ENCODE measurements at places on chromosomes 5 and 9. TPM values are rescaled to one million over a fixed set of nuclear protein-coding genes. Genes with fewer than 3 reads are reported as not detected.

The HSPB3 gene
- 500 TPM for total RNA-seq

The ASS1 gene
- total RNA-seq: 123 TPM

The SLC1A1 gene
- 1.6 TPM for total RNA-seq

The NTNG2 gene
- total RNA-seq: 0.40 TPM

The PCDHB6 gene
- total RNA-seq: 0.89 TPM

The CNTNAP3 gene
- total RNA-seq: 2.8 TPM

The DNAI1 gene
- not detected for total RNA-seq

The TMC1 gene
- total RNA-seq: not detected

The MTX3 gene
- 14.3 TPM for total RNA-seq

DNA sequence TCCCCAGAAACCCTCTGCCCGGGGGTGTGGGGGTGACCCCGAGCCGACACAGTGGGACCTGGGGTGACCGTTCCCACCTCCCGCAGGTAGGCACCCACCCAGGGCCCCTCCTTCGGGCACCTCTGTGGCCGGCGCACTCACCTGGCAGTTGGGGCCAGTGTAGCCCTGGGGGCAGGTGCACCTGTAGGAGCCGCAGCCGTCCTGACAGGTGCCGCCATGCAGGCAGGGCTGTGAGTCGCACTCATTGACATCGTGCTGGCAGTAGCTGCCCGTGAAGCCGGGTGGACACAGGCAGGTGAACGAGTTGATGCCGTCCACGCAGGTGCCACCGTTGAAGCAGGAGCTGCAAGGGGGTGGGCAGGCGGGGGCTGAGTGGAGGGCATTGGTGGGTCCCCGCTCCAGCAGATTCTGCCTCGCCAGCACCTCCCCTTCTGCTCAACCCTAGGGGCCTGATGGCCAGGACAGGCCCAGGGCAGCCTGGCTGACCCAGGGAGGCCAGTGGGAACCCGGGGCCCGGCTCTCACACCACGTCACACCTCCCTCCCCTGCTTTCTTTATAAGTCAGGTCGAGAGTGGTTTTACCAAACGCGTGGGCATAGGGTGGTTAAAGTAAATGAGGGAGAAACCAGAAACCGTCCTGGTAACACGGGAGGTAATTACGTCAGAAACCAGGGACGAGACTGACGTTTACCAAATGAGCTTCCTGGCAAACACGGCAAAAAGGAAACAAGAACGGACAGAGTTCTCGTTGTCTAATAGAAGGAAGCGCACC, 26.1 kb upstream of the SEC16A start:
- DNase-seq: no peak

GRCh38 chr9:113854310-113854709, 21.8 kb upstream of the ZNF618 start:
- DNase-seq: no peak

DNA sequence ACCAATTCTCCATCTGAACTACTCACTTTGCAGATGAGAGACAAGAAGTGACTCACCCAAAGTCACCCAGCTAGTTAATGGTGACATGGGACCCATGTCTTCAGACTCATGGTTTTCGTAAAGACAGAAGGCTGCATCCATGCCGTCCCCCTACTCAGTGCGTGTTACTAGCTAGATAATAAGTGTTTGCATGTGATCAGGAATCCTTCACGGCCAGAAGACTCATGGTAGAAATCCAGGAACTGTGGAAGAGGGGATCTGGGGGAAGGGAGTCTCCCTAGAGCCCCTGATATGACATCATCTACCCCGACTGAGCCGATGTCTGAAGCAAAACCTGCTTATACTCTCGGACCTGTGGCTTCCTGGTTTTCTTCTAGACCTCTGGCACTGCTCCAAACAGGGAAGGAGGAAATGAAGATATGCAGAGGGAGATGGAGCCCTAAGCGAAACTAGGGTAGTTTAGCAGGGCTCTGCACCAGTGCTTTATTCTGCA, 3.3 kb downstream of the RNF183 start:
- peak; percentile 17 for DNase-seq

- DNase-seq: no peak
Observed at GRCh38 chr5:63774939-63775338, 187.3 kb downstream of the HTR1A start.

DNA sequence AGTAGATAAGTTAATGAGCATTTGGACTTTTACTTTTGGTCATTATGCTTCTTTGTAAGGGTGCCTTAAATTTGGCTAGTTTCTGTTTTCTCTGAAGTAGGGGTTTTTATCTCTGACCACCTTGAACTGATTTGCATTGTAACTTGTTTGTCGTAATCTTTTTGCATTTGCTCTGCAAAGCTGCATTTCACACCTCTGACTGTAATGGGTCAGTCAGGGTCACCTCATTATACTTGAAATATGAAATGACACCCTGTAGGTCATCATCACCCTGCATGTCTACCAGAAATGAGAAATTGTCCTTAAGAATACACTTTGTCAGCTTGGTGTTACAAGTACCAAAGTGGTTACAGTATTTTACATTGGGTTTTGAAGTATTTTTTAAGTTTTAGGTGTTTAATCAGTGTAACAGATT, 74.0 kb downstream of the KCNN2 start:
- DNase-seq: no peak

DNA sequence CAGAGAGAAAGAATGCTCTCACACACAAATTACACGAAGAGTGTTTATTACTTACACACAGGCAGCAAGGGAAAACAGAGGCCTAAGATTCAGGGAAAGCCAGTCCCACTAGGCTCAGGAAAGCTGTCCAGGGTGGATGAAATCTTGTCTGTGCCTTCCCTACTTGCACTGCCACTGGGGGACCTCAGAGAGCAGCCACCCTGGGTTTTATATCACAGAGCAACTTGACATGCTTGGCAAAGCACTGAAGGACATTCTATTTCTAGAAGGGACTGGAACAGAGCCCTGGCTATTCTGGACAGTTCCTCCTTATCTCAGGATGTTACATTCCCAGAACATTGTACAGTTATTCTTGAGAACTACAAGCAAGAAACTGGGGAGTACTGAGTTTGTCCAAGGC, 7.5 kb upstream of the PRSS3 start:
- DNase-seq: peak; percentile 32

DNA sequence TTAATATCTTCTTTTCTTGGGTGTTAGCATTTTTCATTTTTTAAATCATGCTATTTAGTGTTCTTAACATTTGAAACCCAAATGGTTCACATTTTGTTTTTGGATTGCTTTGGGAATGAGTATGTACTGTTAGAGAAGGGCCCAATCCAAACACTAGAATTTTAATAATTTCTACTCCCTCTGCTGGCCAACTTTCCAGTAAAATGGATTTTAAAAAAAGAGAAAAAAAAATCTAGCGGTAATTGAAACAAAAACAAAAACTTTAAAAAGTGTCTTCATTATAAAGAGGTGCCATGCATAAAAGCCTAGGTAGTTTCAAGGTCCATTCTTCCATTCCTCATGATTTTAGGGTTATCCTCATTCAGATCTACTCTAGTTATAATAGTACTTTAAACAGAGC, 32.1 kb upstream of the RICTOR start:
- DNase-seq: no peak

GRCh38 chr5:118447350-118447749, 541.0 kb downstream of the DTWD2 start:
- DNase-seq: no peak

GRCh38 chr9:109139851-109140250, 20.1 kb upstream of the TMEM245 start:
- no peak for DNase-seq

DNA sequence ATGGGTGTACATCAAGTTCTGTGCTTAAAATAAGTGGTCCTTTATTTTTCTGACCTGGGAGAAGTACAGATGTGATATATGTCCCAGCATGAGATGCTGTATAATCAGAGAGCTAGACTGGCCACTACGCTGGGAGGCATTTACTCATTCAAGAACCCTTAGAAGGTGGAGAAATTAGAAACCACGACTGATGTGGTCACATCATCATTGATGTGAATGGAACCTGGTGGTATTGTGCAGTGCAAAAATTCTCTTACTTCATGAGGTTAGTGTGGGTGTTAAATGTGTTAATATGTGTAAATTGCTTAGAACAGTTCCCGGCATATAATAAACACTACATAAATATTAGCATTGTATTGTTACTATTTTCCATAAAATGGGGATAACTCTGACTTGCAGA, 69.5 kb upstream of the CKMT2 start:
- no peak for DNase-seq

- no peak for DNase-seq
Observed at GRCh38 chr9:10661994-10662393, 49.2 kb upstream of the PTPRD start.

DNA sequence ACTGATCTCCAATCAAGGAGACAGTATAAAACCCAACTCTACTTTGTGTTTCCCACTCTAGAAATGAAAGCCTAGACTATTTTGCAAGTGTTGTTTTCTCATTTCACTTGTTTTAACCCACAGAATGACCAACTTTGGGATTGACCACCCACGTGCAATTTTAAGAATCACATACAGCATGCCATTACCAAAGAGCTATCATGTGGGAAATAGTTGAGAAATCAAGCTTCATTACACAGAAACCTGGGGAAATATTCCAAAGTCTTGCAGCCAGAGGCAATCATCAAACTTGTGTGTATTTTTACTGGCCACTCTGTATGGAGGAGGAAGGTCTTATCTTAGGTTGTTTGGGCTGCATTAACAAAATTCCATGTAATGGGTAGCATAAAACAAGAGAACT, 451.4 kb upstream of the DAB2 start:
- no peak for DNase-seq

All from heart left ventricle (tissue), 16 donors.